ENCODE measurements at places on chromosomes 16 and 17.

- no peak for DNase-seq
These were observed 101.2 kb downstream of the TTC19 start for GRCh38 chr17:16100737-16101400.

GRCh38 chr16:53614346-53614745 is 89.3 kb downstream of the RPGRIP1L start:
- DNase-seq = no peak

GRCh38 chr16:79897453-79898146 is 297.1 kb upstream of the MAF start:
- DNase-seq = no peak

DNA sequence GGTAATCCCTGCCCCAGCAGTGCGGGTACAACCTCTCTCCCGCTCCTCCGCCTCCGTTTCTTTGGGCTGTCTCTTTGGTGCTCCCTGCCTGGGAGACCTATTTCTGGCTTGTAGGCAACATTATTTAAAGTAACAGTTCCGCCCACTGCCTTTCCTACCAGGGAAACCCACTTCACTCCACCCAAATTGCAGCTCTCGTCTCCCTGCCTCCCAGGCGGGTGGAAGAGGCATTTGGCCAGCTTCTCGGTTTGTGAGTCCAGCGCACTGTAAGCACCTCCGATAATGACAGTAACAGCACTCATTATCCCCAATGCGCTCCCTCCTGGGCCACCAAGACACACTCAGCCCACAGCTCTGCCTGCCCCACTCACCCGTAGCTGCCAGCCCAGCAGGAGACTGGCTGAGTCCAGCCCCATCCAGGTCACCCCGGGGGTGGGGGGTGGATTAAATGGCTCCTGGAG is 165.1 kb upstream of the CDC42EP4 start:
- DNase-seq = peak; percentile 30

DNA sequence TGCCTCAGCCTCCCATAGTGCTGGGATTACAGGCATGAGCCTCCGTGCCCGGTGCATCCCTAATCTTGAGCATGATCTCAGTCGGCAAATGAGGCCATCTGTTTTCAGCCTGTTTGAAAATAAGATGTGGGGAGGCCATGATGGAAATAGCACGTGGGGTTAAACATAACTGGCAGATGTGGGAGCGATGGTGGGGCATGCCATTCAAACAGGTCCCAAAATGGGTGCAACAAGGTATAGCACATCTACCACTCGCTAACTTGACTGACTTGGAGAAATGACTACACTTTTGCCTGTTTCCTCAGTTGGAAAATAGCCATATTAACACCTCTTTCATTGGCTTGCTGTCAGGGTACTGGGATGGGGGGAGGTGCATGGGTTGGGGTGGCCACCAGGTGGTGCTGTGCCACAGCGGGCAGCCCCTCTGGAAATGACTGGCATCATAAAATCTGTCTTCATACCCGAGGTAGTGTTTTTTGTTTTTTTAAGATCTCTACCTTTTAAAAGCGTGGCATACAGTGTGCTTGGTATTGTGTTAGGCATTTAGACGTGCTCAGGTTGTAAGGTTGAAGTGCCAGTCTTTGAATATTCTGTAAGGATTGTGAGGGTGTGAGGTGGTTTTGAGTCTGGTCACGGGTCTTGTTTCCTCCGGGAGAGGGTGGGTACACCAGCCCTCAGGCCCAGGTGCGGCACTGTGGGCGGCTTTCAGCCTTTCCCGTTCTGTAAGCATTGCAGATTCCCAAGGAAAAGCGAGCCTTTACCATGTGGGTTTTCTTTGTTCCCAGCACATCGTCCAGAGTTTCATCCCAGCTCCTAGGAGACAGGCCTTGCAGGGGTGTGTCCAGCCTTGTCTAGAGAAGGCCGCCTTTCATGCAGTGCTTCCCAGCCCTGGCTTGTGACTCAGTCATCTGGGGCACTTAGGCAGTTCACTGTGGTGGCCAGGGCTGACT is 2.9 kb upstream of the TTYH2 start:
- no peak for DNase-seq

GRCh38 chr17:63398680-63399079 is 47.4 kb downstream of the CYB561 start:
- no peak for DNase-seq

DNA sequence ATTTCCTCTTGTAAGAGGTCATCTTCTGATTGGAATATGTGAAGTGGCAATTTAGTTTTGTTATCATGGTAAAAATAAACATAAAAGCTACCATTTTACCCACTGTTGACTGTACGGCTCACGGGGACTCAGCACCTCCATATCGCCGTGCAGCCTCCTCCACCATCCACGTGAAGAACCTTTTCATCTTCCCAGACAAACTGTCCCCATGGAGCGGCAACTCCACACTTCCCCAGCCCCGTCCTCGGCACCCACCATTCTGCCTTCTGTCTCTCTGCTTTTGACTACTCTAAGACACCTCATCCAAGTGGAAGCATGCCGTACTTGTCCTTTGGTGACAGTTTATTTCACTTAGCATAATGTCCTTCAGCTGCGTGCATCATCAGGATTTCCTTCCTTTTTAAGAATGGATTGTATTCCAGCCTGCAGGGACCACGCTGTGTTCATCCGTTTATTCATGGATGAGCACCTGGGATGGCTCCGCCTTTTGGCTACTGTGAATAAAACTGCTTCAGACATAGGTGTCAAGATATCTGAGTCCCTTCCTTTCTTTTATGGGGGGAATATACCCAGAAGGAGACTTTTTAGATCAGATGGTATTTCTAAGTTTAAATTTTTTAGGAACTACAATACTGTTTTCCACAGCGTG is 14.3 kb downstream of the FBXO31 start:
- DNase-seq = no peak

- DNase-seq = no peak
These were observed 185.9 kb downstream of the SEC14L1 start for GRCh38 chr17:77326636-77327035.

DNA sequence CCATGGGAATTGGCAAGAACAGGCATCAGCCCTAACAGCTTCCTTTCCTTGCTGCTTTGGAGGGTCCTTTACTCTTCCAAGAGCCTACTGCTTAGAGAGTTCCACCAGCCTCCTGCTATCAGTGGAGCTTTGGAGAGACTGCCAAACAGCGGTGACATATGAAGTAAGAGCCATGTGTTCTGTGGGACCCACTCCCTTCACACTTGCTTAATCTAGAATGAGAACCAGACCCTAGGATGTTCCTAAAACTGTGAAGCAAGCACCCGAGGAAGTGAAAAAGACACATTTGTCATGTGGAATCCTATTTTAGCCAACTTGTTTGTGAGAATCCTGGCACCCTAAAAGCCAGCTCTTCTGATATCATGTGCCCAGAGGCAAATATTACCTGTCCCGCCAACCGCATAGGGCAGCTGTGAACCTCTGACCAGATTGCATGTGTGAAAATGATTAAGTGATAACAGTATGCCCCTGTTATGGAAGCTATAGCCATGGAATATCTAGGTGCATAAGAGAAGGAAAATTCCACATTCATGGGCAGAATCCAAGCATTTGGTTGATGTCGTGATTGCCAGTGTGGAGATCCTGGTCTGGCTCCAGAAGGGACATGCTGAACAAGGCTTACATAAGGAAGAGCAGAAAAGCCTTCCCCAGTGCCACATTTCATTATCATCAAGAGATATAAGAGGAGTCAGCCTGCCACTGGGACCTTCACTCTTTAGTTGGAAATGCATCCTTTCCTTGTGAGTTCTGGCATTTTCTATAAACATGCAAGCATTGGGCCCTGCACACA is 18.7 kb downstream of the RCVRN start:
- DNase-seq = no peak

DNA sequence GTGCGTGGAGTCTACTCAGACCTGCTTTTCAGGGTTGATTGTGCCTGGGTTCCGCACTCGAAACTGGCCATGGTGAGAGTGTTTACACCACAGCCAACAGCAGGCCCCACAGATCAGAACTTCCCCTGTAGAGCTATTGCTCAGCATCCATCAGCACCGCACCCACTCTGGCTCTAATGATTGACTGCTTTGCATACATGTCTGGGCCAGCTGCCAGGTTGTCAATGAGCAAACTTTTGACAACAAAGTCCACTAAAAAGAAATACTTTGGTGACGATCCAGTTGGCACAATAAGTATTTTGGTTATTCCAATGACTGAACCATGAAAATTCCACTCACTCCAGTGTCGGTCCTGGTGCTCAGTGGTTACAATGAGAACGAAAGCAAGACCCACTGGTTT is 190.7 kb downstream of the FOXL1 start:
- no peak for DNase-seq

GRCh38 chr16:79752396-79752795 is 151.9 kb upstream of the MAF start:
- no peak for DNase-seq

DNA sequence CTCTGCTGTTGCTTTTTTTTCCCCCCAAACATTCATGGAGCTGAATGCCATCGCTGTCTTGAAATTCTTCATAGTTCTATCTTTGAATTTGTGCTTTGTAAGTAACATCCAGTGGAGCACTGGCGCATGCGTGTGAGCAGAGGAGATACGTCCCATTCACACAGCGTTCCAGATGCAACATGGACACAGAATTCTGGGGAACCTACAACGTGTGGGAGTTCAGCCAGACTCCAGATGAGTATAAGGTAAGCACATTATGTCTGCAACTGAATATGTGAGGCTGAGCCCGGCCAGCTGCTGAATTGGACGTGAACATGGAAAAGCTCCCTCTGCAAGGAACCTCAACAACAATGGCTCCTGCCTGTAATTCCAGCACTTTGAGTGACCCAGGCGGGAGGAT is 4.3 kb upstream of the ATP1B2 start:
- DNase-seq = no peak

Measured in NCI-H1436 treated with DMSO at 0.1 percent for 48 hours (cell line).